ENCODE measurements at places on chromosomes 5 and 9.
A peak's percentile ranks its signal among the peaks of the same experiment; 100 is the strongest.

- DNase-seq, result no peak
Measured at GRCh38 chr5:107294211-107294550, 376.6 kb downstream of the EFNA5 start.

- no peak for DNase-seq
Measured at GRCh38 chr9:121819428-121820231, 168.2 kb downstream of the DAB2IP start.

GRCh38 chr5:94080390-94080789 lies 339.0 kb upstream of the POU5F2 start:
- DNase-seq, result no peak

DNA sequence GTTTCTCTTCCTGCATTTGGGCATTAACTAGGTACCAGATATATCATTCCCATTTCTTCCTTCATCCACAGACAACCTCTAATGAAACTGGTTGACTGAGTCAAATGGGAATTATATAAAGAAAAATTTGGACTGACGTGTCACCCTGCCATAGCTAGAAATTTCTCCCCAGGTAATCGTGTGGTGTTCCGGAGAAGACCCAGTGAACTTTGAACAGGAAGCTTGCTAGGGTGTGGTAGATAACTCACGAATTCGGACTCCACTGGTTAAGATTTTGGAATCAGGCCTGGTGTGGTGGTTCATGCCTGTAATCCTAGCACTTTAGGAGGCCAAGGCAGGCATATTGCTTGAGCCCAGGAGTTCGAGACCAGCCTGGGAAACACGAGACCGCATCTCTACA lies 114.3 kb upstream of the OTULINL start:
- DNase-seq, result no peak

- DNase-seq, result no peak
Measured at GRCh38 chr5:117888688-117889087, 1099.7 kb downstream of the DTWD2 start.

- no peak for DNase-seq
Measured at GRCh38 chr5:88746438-88746882, 136.5 kb downstream of the MEF2C start.

- no peak for DNase-seq
Measured at GRCh38 chr9:112065806-112066606, 109.1 kb downstream of the SUSD1 start.

DNA sequence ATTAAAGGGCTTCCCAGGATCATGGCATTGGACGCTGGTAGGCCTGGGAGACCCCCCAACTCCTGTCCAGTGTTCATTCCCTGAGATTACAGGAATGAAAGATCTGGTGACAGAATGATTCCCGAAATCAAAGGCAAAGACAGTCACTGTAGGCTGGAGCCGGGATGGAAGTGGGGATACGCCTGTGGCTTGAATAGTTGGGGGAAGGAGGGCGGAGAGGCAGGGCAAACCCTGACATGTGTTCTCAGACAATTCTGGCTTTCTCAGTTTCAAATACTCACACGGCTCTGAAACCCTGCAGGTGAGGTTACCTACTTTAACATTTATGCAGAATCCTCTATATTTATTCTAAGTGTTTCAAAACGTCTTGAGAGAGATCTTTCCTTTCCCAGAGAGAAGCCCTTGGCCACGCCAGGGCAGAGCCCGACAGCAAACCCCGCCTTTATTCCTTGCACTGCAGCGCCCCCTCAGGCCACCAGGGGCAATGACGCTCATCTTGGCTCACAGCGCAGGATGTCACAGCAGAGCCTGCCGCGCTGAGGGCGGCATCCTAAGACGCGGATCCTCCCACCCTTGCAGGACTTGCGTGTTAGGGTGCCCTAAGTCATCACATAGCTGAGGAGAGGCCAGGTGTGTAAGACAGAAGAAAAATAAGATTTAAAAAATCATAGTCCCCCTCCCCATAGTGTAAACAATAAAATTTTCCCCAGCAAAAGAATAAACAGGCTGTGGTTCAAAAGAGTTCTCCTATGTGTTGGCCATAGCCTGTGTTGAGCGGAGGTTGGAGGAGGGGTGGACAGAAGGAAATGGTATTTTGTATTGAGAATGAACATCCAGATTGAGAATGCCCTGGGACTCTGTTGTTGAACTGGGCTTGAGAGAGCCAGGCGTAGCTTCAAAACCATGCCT lies 284.5 kb downstream of the NTRK2 start:
- peak; percentile 55 for DNase-seq

GRCh38 chr5:16883806-16884205 lies 52.3 kb downstream of the MYO10 start:
- DNase-seq, result no peak

- DNase-seq, result no peak
Measured at GRCh38 chr5:54894957-54895815, 90.2 kb downstream of the ESM1 start.

Data from NCI-H1092 (cell line).